ENCODE measurements at places on chromosomes 5 and 9.

DNA sequence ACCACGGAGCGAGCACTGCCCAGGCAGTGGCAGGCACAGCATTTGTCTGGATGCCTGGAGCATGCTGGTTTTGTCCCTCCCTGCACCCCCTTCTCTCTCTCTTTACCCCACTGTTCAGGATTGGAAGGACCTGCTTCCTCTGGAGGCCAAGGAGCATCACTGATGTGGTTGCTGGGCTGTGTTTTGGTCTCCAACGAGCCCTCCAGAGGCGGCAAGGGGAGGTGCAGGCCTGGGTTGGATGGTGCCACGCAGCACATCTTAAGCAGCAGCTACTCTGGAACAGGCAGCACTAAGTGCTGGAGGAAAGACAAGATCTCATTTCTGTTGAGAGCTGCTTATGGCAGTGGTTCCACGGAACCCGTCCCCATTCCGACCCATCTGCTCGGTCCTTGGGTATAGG, 139.6 kb downstream of the CMYA5 start:
- DNase-seq, result no peak

DNA sequence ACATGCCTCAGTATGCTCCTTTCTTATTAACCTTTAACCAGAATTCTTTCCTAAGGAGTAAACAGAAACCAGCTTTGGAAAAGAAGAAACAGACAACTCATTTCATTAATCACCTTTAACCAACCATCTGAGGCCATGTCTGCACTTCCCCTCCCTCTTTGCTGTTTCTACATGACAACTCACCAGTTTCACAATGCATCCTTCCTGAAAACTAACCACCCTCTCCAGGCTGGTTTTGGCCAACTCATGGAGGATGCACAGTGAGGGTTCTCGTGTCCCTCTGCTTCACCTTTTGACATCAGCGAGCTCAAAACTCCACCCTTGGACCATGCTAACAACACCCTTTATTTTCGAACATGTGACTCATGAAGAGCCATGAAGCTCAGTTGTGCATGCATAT, 244.1 kb downstream of the ELAVL2 start:
- DNase-seq, result no peak

DNA sequence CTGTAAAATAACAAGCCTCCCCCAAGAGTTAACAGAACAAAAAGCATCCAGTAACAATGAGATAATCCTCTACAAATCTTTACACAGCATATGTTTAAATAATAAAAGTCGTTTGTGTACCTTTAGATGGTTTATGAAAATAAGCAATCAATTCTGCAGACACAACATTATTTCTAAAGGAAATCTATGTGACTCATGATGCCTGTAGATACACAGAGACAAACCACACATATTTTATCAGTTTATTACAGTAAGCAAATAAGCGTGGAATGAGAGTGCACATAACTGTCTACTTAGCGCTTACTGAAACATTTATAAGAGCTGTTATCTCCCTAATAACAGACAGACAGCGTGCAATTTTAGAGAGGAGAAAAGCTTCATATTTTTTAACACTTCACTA, 243.6 kb downstream of the AP3B1 start:
- no peak for DNase-seq

DNA sequence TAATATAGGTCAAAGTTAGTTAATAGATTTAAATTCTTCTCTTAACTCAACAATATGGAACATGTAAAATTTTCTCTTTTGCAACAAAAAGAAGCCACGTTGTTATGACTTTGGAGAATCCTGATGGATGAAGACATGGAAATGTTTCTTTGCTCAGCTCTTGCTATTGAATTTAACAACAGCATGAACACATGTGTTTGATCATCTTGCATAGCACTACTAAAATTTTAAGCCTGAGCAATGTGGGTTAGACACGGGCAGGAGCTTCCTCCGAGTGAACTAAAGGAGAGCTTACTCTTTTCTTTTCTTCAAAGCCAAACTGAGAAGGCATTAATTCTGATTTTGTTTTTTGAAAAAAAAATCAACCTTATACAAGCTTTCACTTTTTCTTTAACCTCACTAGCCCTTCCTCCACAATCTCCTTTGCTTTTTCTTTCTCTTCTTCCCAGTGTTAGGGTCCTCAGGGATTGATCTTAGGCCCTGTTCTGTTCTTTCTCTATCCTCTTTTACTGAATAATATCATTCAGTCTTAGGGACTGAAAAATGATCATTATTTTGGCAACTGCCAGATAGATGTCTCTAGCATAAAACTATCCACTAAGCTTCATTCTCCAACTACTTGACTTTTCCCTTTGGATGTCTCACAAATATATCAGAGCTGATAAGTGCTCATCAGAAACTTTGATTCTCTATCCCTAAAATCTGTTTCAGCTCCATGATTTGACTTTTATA, 36.9 kb downstream of the ADAMTS19 start:
- DNase-seq, result no peak

- DNase-seq, result no peak
Measured at GRCh38 chr9:113446323-113446740, 17.2 kb upstream of the RGS3 start.

DNA sequence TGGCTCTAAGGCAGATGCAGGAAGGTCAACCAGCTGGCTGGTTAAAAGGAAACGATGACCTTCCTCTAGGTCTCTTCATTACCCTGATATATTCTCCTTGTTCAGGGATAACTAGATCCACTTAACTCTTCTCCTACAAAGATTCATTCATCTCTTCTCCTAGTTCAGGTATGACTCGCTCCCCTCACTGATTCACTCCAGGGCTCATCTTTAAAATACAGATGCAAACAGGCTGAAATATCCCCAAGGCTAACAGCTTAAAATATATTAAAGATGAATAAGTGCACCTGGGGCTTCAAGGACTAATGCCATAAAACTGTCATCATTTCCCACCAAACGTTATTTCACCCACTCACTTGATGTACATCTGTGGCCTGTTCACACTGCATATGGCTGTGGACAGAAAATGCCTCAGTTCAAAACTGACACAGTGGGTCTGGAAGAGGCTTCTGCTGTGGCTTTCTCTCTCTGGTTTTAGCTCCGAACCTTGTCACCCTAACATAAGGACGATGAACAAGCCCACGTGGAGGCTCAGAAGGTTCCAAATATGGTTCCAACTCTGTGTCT, 366.9 kb downstream of the DEPDC1B start:
- no peak for DNase-seq

- DNase-seq, result no peak
Measured at GRCh38 chr5:95770830-95771708, 39.9 kb downstream of the RHOBTB3 start.

GRCh38 chr5:157445745-157446411, 14.1 kb upstream of the NIPAL4 start:
- no peak for DNase-seq

- DNase-seq, result no peak
Measured at GRCh38 chr5:36494841-36495601, 111.4 kb upstream of the SLC1A3 start.

DNA sequence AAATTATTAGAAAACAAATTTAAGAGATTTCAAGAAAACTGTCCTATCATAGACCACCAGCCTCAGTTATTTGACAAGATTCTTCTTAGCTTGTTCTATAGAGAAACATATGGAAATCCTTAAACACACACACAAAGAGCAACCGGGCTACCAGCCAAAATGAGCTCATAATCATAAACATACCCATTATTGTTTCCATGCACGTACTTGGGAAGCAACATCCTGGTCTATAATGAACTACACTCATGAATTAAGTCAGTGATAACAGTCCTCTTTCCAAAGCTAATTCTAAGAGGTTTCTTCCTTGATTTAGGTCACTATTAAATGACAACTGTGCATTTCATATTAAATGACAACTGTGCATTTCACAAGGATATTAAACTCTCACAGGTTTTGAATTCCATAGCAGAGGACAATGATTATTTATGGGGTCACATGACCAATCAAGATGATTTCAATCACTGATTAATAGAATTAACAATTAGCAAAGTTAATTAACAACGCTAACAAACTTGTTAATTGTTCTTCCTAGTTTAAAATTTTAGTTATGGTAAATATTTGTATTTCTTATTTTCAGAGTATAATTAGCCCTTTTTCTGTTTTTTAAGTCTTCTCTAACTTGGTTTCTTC, 77.0 kb downstream of the OXCT1 start:
- DNase-seq, result no peak

DNA sequence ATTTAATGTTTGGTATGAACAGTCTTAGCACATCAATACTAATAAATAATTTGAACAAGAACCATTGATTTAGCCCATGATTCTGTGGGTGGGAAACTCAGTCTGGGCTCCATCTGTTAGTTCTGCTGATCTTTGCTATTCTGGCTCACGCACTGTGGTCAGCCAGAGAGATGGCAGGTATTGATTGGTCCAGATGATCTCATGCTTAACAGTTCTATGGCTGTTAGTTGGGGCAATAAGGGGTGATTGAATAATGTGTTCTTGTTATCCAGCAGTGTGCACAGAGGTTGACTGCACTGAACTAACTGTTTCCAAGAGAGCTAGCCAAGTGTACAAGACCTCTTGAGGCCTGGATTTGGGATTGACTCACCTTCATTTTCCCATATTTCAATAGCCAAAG, 824.3 kb downstream of the SEMA5A start:
- DNase-seq, result no peak

- no peak for DNase-seq
Measured at GRCh38 chr9:35510383-35510753, 20.5 kb downstream of the RUSC2 start.

DNA sequence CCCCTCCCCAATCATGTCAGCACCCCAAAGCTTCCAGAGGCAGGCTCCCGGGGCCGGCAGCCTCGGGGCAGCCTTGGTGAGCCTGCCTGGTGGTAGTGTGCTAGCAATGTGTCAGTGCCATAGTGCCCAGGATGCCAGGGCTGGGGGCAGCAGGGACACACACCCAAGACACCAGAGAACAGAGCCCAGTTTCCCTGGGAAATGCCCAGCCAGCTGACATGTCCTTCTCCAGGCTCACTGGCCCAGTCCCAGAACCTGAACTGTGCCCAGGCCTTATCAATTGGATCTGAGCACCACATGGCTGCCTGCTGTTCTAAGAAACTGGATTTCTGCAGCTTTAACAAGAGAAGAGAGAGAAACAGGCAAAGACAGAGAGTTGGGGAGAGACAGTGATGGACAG, 74.9 kb upstream of the LRRTM2 start:
- no peak for DNase-seq

GRCh38 chr9:105295201-105295550, 50.7 kb downstream of the SLC44A1 start:
- DNase-seq, result no peak

GRCh38 chr9:129482521-129483414, 138.1 kb downstream of the C9orf50 start:
- DNase-seq, result peak; percentile 67

DNA sequence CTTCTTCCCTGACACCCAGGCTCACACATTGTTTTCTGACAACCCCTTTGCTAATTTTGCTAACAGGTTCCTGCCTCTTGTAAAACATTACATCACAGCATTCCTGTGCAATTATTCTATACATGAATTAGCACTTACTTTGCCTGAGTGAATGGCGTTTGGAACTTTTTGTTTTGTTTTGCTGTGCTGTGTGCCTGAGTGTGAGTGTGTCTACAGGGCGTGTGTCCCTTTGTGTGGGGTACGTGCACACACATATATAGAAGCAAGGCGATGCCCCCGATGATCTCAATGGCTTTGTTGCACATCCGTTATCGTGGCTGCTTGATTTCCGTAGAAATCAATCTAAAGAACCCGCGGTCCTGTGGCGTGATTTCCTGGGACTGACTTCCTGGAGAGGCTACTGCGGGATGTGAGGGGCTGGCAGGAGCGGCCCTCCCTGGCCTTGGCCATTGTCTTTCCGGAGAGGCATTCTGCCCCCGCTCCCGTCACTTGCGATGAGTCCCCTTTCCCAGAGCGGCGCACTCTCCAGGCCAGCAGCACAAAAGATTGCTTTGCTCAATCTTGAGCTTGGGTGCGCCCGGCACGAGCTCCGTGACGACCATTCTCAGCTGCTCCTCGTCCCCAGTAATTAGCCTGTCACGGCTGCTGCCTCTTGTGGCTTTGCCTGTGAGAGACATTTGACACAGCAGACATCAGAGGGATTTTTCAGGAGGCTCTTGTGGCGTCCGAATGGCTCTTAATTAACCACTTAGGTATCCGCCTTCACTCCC, 398.1 kb upstream of the IRX1 start:
- DNase-seq, result no peak

DNA sequence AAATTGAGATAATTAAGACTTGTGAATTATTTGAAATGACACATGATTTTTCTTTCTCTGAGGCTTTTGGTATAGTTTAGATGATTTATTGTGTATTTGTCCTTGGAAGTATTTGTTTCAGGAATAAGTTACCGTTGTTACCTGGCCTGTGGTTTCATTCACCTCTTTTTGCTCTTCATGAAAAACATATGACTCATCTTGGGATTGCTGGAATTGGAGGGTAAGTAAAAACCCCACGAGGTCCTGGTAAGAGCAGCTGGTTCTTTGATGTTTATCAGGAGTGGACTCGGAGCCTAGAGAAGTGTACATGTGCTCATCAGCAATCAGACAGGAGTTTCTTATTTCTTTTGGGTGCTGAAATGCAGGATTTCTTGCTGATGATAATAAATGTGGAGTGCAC, 275.3 kb downstream of the PSAT1 start:
- DNase-seq, result no peak

DNA sequence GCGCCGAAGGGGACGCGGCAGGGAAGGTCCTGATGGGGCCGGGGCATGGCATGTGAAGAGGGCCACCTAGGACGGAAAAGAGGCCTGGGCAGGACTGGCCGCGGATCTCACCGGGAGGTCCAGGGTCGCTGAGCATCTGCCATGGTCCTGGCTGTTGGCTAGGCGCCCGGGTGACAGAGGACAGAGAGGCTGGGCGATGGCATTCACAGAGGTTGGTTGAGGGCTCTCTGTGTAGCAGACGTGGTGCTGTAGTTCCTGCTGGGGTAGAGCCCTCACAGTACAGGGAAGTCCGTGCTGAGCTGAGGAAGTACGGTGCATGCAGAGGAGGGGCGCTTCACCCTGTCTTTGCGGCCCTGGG, 427 bp downstream of the PCYOX1L start:
- DNase-seq, result no peak

GRCh38 chr5:91160714-91161285, 222.3 kb downstream of the ARRDC3 start:
- no peak for DNase-seq

DNA sequence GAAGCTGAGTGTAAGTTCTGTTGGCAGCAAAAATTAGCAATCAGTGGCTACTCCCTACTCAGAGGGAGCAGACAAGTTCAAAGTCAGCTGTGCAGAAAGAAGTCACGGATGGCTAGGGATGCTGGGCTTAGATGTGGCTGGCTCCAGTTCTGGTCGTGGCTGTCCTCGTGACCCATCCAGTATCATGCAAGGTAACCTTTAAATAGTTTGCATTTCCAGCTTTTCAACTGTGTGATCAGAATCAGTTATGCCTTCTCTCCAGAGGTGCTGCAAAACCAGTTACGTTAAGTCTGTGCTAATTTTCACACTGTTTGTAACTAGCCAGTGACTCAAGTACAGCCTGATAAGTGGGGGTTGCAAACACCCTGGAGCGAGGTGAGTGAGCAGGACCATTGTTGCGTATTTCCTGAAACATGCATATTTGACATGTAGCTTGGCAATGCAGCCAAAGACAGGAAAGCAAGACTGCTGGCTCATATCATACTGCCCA, 302.4 kb downstream of the ATPSCKMT start:
- no peak for DNase-seq

GRCh38 chr5:1884678-1885403, 2.1 kb upstream of the IRX4 start:
- no peak for DNase-seq

GRCh38 chr5:109944461-109944860, 254.7 kb downstream of the MAN2A1 start:
- no peak for DNase-seq
